OCI-LY7 (cell line): ENCODE measurements at places on chromosomes 3 and 15. TPM values are rescaled to one million over a fixed set of nuclear protein-coding genes. Genes with fewer than 3 reads are reported as not detected.

The P2RY14 gene
- total RNA-seq: not detected in 2 replicates

The CD96 gene
- total RNA-seq: not detected in 2 replicates

The C3orf62 gene
- 11.3 and 11.7 TPM in 2 replicates for total RNA-seq

The KLF15 gene
- total RNA-seq: 26.4 and 35.0 TPM in 2 replicates

The NEDD4 gene
- 12.7 and 13.5 TPM in 2 replicates for total RNA-seq

The TUSC7 gene
- total RNA-seq: not detected in 2 replicates

The FGD5 gene
- 0.21 TPM in 1 of 2 replicates, not detected in the other for total RNA-seq

GRCh38 chr3:62246094-62246493 lies 127.3 kb downstream of the FEZF2 start:
- DNase-seq: no peak

GRCh38 chr3:40770061-40770460 lies 245.3 kb downstream of the ZNF621 start:
- no peak for DNase-seq

DNA sequence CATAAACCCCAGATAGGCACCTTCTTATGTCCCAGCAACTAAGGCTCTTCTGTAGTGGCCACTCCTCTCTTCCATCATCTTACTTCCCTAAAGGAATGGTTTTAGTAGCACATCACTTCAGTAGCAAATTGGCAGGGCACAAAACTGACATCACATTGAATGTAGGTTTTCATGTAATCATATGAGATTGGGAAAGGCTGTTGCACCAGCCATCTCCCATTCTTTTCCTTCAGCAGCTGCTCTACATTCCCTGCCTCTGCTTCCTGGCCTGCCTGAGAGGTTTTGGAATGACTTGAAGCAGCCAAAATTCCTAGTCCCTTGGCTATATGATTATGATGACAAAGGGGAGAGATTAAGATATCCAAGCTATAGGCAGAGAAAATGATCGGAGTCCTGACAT lies 36.5 kb downstream of the NSUN3 start:
- DNase-seq: no peak

DNA sequence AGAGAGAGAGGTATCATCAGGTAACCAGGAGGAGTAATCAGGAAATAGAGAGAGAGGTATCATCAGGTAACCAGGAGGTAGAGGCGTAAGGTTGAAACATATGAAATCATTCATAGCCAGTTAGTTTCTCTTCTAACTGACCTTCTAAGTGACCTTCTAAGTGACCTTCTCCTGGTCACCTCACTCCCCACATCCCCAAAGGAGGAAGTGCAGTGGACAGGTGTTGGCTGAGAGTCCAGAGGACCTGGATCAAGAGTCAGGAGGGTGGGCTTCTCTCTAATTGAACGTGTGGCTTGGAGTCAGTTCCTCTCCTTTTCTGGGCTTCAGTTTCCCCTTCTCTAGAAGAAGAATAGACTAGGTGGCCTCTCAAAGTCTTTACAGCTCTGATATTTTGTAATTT lies 121.3 kb upstream of the DLG1 start:
- no peak for DNase-seq

DNA sequence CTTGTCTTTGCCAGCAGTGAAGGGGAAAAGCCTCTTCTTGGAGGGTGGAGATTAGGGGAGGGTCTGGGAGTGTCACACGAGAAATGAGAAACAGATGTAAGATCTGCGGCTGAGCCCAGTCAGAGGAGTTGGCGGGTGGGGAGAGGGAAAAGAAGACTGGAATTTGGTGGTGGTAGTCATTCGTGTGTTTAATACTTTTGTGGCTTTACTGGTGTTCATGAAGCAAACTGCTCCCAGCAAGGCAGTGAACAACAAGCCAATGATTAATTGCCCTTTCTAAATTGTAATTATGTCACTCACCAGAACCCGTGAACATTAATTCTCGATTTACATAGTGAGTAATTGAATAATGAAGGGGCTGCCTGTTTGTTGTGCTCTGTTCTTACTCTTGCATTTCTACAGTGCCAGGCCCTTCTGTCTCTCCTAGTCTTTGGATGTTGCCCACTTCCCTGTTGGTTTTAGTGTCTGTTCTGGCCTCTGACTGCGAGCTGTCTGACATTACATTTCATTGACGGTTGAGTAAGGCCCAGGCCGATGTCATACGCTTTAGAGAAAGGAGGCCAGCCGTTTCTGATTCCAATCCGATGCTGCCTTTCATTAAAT lies 78.0 kb downstream of the CHCHD6 start:
- no peak for DNase-seq

GRCh38 chr3:66452303-66453011 lies 48.4 kb downstream of the LRIG1 start:
- no peak for DNase-seq

DNA sequence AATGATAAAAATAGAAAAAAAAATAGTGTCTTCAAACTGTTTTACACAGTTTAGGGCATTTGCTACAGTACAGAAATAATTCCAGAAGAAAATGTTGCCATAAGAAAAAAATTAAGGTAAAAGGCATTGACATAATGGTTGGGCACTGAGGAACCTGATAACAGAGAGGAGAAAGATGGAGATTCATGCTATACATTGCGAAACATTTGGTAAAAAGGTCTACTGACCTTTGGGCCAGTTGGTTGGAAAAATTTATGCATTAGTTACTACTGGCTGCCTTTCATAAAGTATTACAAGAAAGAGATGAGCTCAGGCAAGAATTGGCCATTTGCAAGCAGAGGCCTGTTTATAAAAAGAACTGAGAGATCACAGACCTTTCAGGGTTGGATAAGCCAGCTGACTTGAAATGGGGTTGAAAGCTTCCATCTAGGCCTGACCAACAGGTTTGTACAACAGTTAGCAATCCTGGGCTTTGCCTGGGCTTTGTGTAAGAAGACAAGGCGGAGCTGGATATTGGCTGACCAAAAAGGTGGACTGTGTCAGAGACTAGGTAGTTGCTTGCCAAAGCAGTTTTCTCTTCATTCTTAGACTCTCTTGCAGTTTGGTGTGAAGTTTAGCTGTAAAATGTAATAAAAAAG lies 166.6 kb upstream of the MCTP2 start:
- no peak for DNase-seq

DNA sequence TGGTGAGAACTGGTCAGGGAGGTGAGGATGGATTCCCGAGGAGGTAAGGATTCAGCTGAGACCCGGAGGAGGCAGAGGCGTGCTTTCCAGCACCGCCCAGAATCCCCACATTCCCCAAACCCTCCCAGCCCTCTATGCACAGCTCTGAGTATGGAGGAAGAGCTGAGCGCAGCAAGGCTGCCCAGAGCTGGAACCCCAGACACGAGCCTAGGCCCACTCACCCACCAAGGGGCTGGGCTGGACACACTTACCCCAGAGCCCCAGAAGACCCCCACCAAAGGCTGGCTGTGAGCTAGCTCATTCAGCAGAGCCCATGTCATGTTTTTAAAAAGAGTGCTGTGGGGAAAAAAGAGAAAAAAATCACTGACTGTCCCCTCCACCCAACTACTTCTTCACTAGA lies 271.5 kb downstream of the XXYLT1 start:
- no peak for DNase-seq

DNA sequence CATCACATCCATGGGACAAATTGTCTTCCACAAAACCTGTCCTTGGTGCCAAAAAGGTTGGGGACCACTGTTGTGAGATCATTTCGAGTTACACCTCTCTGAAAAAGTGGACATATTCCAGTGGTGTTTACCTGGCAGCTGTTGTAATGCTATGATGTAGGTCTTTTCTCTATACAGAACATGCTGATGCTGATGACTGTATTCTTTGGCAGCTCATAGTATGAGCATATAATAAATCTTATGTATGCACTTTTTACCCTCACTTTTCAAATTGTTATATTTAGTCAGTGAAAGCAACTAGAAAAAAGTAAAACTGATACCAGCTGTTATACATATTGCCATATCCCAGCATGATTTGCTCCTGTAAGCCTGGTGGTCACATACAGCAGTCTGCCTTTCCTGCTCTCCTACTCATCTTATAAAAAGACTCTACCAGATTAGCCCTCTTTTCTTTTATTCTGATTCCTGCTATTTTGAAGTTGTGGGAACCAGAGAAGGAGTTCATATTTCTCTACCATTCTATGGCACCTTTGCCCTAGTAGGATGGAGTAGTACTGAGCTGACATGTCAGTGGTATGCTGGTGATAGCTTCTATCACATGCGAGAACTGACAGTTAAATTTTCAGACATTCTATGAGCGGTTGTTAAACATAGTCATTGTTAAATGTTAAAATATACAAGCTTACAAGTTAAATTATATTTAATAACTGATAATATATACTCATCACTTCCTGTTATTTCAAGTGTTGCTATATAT lies 128.7 kb downstream of the FNDC3B start:
- no peak for DNase-seq

- no peak for DNase-seq
These were observed 22.9 kb downstream of the CLSTN2 start for GRCh38 chr3:139957844-139958243.

- peak; percentile 29 for DNase-seq
These were observed 518 bp downstream of the OXSR1 start for GRCh38 chr3:38165722-38166387.

- DNase-seq: no peak
These were observed 22.0 kb downstream of the KIF9 start for GRCh38 chr3:47260605-47261004.

DNA sequence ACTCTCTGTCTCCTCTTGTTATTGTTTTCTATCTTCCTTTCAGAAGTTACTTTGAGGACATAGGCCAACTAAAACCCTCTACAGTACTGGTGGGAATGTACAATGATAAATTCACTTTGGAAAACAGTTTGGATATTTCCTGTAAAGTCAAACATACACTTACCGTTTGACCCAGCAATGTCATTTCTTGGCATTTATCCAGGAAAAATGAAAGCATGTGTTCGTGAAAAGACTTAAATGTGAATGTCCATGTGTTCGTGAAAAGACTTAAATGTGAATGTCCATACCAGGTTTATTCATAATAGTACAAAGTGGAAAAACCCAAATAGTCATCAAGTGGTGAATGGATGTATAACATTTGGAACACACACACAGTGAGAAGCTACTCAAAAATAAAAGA lies 361.5 kb upstream of the DPH6 start:
- no peak for DNase-seq

DNA sequence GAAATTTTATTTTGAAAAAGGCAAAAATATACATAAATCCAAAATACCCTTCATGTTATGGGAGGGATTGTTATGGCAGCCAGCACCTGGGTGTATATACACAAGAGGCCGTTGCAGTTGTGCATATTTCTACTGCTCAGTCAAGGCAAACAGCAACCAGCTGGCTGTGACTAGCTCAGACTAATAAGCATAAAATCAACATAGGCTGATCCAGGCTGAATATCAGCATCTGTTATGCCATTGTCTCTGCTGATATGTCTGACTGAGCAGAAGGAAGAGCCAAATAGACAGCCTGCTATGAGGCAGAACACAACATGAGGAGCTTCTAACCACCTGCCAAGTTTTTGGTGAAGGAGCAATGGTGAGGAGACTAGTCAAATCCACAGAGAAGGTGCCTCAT lies 457.5 kb upstream of the ALCAM start:
- no peak for DNase-seq

DNA sequence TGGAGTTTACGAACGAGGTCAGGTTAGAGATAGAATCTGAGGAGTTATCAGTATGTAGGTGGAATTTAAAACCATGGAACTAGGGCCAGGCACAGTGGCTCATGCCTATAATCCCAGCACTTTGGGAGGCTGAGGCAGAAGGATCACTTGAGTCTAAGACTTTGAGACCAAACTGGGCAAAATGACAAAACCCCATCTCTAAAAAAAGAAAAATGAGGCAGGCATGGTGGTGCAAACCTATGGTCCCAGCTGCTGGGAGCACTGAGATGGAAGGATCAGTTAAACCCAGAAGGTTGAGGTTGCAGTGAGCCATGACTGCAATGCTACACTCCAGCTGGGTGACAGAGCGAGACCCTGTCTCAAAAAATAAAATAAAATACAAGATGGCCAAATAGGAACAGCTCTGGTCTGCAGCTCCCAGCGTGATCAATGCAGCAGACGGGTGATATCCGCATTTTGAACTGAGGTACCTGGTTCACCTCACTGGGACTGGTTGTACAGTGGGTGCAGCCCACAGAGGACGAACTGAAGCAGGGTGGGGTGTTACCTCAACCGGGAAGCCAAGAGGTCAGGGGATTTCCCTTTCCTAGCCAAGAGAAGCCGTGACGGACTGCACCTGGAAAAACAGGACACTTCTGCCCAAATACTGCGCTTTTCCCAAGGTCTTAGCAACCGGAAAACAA lies 33.3 kb downstream of the ZMAT3 start:
- DNase-seq: no peak

DNA sequence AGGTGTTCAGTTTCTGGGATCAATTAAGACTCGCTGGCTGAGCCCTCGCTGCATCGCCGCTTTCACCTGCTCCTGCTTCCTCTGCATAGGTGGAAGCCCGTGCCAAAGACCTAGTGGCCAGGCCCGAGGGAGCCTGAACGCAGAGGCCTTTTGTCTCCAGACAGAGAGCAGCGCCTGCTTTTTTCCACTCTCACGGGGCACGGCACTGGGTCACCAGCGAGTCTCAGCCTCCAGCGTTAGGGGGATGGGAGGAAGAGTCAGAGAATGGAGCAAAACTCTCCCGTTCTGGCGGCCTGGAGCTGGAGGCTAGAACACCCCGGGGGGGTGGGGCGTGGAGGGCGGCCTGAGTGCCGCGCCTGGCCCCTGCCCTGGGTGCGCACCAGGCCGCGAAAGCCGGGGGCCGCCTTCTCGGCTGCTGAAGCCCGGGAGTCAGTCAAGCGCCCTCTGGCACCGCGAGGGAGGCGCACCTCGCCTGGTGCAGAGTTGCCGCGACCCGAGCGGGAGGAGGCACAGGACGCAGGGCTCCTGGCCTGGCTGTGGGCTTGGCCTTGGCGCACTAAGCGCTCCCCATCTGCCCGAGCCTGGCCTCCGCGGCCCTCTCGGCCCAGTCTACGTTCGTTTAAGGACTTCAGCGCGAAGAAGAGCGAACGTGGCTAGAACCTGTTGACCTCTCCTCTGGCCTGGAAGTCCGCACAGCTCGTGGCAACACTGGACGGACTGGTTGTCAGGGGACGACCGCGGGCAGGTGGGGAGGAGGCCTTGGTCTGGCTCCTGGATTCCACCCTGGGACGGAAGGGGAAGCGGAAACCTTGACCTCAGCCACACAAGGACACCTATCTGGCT lies 21.5 kb downstream of the NR2F2 start:
- DNase-seq: no peak

- DNase-seq: no peak
These were observed 57.2 kb downstream of the MYO9A start for GRCh38 chr15:72060687-72061250.
